ENCODE measurements at places on chromosomes 16 and 17.
A peak's percentile ranks its signal among the peaks of the same experiment; 100 is the strongest.

GRCh38 chr17:29722411-29723198 lies 99.9 kb upstream of the CORO6 start:
- peak; percentile 26 for DNase-seq

GRCh38 chr17:74271901-74272561 lies 2.0 kb upstream of the DNAI2 start:
- no peak for DNase-seq

DNA sequence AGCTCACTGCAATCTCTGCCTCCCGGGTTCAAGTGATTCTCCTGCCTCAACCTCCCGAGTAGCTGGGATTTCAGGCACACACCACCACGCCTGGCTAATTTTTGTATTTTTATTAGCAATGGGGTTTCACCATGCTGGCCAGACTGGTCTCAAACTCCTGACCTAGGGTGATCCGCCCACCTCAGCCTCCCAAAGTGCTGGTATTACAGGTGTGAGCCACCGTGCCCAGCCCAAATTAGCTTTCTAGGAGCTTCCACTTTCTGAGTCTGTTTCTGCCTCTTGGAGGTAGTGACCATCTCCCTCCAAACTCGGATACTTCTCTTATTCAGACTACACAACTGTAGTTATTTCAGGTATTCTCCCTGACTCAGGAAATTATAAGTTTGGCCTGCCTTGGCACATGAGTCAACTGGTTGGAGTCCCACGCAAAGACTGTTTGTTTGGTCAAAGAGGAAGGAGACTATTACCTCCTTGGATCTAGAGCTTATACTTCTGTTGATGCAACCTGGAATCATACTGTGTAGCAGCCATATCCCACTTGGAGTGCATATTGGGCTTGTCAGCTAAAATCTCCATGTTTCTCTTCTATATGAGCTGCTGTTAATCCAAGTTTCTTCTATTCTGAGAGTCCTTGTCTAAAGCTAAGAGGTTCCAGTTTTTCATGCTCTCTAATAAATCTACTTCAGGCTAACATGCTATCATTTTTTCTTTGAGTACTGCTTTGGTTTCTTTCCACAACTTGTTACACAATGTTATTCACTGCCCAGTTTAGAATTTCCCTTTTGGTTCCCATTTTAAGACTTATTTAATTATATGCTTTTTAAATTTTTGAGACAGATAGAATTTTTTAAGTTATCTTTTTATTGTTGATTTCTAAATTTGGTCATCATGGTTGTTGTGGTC lies 7.5 kb downstream of the IL4R start:
- no peak for DNase-seq

DNA sequence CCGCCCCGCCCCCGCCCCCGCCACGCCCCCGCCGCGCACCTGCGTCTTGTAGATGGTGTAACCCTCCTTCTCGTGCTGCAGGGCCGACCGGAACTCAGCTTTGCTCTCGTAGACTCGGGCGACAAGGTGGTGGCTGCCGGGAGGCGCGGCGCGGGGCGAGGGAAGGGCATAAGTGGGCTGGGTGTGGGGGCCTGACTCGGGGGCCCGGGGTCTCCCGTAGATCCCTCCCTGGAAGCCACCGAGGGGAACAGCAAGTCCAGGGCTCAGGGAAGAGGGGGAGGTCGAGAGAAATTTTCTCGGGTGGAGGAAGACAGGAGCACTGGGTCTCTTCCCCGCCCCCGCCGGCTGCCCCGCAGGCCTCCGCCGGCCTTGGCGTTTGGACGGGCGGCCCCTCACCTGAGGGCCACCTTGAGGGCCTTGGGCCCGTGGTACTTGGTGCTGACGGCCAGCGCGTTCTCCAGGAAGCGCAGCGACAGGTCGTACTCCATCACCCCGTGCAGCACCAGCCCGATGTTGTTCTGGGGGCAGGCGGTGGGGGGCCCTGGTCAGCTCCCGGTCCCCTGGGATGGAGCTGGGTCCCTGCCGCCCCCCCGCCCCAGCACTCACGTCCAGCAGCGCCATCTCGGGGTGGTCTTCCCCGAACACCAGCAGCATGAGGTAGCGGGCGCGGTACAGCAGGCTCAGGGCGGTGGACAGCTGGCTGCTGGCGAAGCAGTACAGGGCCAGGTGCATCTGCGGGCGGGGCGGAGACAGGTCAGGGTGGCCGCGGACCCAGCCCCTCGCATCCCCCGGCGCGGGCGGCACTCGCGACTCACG lies 19.4 kb downstream of the CLUH start:
- DNase-seq = no peak

DNA sequence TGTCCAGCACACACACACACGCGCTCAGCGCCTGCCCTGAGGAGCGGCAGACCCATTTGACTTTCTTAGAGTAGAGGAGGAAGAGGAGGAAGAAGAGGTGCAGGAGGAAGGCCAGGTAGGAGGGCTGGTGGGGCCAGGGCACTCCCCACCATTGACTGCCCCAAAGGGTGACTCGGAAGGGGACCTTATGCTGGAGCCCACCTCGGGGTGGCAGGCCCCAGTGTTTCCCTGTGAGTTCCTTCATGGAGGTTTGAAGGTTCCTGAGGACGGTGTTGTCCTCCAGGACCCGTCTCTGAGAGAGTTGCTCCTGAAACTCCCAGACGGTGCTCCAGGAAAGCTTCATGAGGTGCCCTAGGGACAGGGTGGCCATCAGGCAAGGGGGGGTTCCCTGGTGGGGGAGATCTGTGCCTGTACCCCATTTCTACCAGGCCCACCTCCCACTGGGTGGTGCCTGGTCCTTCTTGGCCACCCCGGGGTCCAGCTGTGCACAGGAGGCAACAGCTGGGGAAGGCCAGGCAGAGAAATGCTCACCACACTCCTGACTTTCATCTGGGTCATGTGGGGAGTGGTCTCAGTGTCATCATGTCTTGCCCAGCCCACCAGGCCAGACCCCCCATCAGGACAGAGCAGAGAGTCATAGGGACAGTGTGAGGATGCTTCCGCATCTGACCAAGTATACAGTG lies 89.5 kb downstream of the TNFRSF13B start:
- no peak for DNase-seq

DNA sequence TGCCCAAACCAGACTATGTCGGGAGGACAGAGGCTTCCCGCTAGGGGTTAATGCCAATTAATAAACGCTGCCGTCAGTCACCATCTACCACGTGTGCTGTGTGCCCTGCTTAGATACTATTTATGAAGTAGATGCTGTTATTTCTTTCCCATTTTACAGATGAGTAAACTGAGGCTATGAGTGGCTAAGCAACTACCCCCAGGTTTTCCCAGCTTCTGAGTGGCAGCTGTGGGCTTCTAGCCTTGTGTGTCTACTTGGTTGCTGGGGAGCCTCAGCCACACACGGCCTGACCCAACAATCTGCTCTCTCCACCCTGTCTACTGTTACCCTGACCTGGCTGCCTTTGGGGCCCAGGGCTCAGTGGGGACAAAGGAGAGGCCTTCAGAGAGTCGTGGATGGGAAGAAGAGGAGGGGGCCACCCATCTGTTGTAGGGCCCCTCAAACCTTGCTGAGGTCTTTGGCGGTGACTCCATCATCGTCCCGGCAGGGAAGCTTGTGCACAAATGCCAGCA lies 7.1 kb downstream of the GIT1 start:
- DNase-seq = no peak

- DNase-seq = no peak
Measured at GRCh38 chr17:7992924-7993323, 9.5 kb upstream of the GUCY2D start.

- DNase-seq = no peak
Measured at GRCh38 chr16:68384288-68385161, 63.8 kb downstream of the SMPD3 start.

DNA sequence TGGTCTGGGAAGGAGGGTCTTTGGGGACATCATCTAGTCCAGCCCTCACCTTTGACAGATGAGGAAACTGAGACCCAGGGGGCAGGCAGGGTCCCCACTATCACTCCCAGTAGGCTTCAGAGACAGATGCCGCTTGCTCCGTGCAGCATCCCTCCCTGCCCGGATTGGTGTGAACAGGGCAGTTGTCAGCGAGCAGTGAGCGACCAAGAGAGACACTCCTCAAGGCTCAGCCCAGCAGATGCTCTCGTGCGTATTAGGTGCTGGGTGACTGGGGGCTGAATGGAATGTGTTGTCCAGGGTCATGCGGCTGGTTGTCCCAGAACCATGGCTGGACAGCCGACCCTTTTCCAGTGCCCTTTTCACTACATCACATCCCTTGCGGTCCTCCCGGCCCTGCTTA lies 49.0 kb downstream of the MPRIP start:
- no peak for DNase-seq

GRCh38 chr17:16915752-16916556 lies 56.0 kb downstream of the TNFRSF13B start:
- DNase-seq = peak; percentile 51

DNA sequence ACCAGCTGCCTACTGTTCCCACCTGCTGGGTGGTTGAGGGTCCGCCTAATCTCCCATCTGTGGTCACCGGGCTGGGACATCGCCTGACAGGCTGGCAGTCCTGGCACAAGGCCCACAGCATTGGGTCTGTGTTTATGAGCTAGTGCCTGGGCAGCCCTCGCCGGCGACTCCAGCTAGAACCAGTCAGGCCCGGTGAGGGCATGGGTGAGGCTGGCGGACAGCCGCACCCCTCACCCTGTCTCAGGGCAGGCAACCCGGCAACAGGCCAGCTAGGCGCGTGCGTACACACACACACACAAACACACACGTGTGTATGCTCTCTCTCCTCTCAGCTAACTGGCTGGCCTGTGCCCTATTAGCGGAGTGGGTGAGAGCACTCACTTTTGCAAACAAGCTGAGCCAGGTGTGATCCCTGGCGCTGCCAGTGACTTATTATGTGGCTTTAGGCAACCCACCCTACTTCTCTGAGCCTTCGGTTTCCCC lies 10.4 kb downstream of the HSD11B2 start:
- DNase-seq = no peak

- DNase-seq = no peak
Measured at GRCh38 chr17:17725011-17725751, 43.9 kb downstream of the RAI1 start.

GRCh38 chr17:19384723-19385391 lies 2.1 kb downstream of the MFAP4 start:
- DNase-seq = no peak

DNA sequence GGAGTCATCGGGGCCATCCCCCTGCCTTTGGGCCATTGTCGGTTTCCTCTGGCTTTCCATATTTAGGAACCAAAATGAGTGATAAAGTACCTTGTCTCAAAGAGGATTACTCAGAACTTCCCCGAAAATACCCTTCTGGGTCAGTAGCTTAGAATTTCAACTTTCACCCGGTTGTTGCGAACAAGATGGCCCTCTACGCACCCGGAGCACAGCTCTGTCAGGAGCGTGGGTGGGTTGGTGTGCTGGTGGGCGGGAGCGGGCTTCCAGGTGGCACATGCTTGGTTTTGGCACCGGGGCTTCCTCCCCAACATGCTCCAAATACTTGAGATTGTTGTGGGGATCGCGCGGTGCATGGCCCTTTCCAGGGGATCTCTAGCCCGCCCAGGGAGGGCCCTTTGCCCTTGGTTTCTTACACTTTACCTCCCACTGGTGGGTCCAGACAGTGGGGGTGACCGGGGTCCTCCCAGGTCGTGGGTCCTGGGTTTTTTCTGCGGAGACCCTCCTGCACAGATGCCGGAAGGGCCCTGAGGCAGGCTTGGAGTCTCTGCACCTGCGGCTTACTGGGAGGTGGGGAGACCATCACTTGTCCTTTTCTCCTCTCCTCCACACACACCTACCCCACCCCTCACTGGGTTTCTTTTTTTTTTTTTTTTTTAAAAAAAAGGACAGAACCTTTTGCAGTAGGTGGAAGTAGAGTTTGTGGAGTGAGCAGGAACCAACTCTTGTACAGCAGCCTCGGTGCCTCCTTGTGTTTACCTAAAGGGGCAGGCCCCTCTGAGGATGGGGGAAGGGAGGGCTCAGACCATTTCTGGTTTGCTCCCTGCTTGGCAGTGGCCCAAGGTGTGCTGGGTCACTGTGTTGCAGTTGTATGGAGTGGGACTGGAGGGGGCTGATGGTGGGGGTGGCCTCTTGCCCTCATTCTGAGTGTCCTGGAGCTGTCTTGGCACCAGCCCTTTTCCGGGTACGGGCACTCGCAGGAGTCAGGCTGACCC lies 142.1 kb downstream of the SEC14L1 start:
- no peak for DNase-seq

DNA sequence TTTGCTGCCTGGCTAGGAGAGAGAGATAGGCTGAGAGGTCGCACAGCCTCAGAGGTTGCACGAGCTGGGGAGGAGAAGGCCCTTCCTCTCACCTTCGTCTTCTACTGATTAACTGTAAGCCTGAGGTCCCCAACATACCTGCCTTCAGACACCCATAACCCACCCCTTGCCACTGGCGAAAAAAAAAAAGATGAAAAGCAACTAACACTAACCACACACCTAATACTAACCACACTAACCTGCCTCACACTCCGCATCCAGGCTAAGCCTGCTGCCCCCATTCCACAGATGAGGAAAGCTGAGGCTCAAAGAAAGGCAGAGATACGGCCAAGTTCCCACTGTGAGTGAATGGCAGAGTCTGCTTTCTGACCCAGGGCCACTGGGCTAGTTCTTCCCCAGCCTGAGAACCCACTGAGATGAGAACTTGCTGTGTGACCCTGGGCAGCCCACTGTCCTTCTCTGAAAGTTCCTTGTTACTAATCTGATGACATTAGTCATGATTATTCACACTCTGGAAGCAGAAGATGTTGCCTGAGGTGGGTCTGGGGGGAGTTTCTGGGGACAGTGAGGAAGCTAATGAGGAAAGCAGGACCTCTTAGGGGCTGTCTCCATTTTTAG lies 4.6 kb downstream of the IL21R start:
- no peak for DNase-seq

DNA sequence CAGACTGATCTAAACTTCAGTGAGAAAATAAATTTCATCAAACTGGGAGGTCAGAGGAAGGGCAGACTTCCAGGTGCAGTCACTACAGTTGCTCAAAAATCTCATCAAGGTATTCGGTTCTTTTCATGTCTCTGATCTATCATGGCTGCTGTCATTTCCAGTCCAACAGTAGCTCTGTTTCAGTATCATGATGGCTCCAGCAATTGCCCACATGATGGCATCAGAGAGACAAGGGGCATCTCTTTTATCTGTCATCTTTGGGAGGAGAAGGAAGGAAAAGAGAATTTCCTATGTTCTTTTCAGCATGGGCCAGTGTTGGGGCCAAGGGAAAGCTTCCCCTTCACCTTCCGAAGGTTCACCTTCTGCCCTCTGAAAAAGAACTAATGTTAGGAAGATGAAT lies 504.9 kb upstream of the HSBP1 start:
- no peak for DNase-seq

DNA sequence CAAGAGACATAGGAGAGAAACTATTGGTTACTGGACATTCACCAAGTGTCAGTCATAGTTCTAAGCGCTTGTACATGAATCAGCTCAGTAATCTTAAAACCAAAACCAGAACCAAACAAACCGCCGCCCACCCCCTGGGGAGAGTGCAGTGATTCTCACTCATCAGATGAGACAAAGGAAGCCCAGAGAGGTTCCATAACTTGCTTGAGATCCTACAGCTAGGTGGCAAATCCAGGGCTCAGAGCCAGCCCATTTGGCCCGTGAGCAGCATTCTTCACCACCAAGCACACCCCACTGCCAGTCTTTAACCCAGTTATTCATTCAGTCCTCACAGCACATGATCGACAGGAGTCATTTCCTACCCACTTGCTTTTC lies 37.2 kb upstream of the RGS9 start:
- peak; percentile 80 for DNase-seq
